ENCODE measurements at places on chromosomes 1 and 21. TPM values are rescaled to one million over a fixed set of nuclear protein-coding genes. Genes with fewer than 3 reads are reported as not detected.

- no peak for DNase-seq
Measured at GRCh38 chr1:12544992-12545391, 73.0 kb downstream of the DHRS3 start.

Gene NUF2
- polyA plus RNA-seq, result 8.6 TPM

Gene EFCAB14
- polyA plus RNA-seq, result 111 TPM

DNA sequence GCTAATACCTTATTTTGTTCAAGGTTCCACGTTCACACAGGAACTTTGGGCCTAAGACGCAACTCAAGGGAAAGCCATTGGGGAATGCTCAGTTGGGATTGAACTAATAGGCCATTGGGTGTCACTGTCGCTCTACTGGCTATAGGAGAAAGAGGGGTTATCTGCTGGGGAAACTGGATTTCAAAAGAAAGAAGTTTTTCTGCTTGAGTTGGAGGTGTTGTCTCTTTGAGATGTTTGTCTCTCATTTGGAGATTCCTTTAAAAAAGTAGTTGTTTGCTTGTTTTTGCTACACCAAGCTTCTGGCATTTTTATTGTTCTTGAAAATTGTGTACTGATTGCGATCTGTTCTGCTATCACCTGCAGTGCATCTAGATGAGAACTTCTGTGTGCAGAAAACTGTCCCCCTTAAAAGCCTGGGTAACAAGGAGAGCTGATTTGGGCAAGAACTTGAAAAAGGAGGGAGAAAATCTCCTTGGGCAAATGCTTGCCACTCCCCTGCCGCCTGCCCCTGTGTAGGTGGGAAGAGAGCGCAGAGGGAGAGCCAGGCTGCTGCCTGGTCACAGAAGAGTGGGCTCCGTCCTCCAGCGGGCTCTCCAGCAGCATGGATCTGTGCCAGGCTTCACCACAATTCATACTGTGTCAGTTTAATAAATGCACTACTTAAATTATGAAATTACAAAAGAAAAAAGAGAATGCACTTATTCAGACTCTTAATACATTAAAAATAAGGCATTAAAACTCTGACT, 39.9 kb downstream of the PEX14 start:
- no peak for DNase-seq

- DNase-seq, result no peak
Measured at GRCh38 chr1:221778535-221779142, 36.8 kb upstream of the DUSP10 start.

Gene GIPC2
- polyA plus RNA-seq, result 2.2 TPM

DNA sequence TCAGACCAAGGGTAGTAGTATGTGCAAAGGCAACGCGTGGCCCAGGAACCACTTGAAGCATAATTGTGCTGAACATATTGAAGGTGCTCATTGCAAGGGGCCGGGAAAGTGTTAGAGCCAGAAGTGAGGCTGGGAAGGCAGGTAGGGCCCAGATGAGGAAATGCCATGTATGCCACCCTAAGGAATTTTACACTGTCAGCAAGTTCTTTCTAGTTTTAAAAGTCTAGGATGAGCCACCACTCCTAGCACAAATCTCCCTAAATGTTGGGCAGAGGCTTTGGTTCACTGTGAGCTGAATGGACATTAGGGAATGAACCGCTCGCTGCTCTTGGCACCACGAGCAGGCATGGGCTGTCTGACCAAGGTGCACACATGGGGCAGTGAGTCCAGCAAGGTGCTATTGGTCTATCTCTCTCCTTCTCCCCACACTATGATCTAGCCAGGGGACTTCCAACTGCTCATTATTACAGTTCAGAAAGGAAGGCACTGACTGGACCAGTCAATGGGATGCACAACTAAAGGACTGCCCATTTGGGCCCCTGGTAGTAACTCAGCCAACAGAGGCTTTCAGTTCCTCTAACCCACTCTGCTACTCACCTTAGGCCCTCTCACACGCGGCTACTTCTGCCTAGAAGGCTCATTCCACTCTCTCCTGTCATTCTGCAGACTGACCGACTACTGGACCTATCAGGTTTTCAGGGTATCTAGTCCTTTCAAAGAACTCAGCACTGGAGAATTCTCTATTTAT, 2.0 kb downstream of the KANK4 start:
- no peak for DNase-seq

DNA sequence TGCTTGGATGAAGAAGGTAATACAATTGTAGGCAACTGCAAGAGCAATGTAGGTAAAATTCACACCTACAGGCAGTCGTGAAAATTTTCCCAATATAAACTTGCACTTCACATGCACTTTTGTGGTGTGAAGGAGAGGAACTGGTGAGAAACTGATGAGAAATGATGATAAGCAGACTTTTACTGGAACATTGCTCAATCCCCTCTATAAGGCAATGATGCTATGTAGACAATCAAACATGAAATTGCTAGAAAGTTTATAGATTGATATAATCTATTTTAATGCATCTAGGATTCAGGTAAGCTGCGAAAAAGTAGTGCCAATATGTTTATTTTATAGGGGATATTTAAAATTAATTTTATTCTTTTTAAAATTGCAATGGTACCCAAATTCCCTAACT, 802.2 kb downstream of the KCNT2 start:
- no peak for DNase-seq

DNA sequence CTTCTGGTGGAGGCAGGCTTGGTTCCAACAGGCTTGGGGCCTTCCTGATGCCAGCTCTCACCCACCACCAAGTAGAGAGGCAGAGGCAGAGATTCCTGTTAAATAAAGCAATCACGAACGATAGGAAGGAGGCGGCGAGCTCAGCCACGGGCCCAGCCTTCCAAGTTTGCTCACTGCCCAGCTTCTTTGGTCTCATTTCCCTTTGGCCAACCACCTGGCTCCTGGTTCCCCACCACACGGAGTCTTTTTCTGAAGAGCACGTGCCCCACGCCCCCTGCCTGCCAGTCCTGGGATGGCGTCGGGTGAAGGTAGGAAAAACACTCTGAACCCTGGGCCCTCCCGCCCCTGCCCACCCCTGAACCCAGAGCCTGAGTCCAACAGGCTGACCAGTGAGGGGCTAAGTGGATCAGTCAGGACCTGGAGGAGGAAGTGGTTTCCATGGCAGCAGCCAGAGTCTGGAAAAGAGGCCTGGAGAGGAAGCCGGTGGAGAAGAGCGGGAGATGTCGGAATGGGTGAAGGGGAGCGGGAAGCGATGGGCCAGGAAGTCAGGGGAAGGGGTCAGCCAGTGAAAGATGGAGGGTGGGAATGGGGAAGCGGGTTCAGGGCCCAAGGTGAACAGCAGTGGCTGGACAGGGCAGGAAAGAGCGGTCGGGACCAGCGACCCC, 158.2 kb upstream of the KLHDC7A start:
- DNase-seq, result no peak

DNA sequence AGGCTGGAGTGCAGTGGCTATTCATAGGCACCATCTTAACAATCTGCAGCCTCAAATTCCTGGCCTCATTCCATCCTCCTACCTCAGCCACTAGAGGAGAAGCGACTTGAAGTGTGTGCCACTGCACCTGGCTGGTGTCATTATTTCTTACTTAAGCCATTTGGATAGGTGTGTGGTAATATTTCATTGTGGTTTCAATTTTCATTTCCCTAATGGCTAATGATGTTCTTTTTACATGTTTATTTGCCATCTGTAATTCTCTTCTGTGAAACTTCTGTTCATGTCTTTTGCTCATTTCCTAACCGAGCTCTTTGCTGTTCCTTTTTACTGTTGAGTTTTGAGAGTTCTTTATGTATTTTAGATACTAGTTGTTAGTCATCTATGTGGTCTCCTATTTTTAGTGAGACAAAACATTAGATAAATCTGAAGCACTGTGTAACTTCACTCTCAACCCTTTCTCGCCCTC, 66.8 kb downstream of the SLC27A3 start:
- no peak for DNase-seq

Gene MAN1C1
- polyA plus RNA-seq, result 14.5 TPM

Gene TBX19
- 1.3 TPM for polyA plus RNA-seq

- DNase-seq, result peak; percentile 6
Measured at GRCh38 chr1:221981461-221981860, 239.6 kb upstream of the DUSP10 start.

- DNase-seq, result no peak
Measured at GRCh38 chr1:205525495-205526285, 21.2 kb downstream of the CDK18 start.
